NCI-H526 treated with DMSO at 0.1 percent for 48 hours (cell line): ENCODE measurements at places on chromosomes 13 and 19.

- no peak for DNase-seq
Measured at GRCh38 chr13:36750946-36751345, 68.1 kb upstream of the RFXAP start.

DNA sequence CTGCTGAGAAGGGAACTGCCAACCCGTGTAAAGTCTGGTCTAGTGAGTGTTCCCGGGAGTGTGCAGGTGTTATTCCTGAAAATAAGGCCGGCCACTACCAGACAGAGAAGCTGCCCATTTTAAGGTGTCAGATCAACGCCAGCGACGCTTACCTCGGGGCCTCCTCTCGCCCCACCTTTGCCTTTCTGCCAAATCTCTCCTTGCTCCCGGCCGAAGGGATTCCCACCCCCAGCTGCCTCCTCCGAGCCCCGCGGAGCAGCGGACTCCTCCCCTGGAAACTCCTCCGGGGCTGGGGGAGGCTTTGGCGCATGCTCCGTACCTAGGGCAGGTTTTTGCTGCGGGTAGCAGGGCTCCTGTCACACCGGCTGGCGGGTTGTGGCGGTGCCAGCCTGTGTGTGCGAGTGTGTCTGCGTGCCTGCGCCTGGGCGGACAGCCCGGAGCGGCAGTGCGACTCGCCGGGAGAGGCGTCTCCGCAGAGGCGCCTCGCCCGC lies at the start of gene HS6ST3:
Gene HS6ST3 (plus strand): TSS at position 359 of the 491 bp plus-strand sequence.
- peak; percentile 92 for DNase-seq

DNA sequence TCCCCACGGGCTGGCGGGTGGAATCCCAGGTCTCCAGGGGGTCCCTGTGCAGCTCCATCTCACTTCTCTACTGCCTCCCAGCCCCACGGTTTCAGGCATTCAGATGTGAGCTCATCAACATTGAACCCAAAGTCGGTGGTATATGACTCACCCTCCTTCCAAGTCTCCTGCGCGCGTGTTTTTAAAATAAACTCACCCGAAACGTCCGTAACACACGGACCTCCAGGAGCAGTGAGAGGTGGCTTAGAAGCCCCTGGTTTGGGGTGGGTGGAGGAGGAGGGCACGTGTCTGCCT lies 14.0 kb upstream of the CRTC1 start:
- no peak for DNase-seq

- no peak for DNase-seq
Measured at GRCh38 chr13:80931766-80932165, 590.8 kb upstream of the SPRY2 start.

- DNase-seq, result no peak
Measured at GRCh38 chr19:52590728-52591127, 20.6 kb downstream of the ZNF701 start.

- no peak for DNase-seq
Measured at GRCh38 chr13:91355099-91355825, 7.8 kb downstream of the MIR17HG start.
